ENCODE measurements at places on chromosomes 2 and 18.

DNA sequence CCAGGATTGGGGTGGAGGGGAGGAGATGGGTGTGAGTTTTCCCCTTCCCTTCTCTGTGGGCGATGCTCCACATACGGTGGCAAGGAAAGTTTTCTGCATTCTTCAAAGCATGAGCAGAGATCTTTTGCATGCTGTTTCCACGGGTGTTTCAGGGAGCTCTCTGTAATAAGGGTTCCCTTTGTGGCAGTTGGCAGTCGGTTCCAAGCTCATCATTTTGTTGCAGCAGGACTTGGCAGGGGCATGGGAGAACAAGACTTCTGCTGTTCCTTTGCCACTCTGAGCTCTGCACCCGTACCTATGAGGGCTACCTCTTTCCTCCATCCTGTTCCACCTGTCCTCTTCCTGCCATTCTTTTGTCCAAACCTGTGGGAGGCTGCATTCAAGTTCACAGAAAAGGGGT, 71.3 kb upstream of the SPRED2 start:
- no peak for DNase-seq

DNA sequence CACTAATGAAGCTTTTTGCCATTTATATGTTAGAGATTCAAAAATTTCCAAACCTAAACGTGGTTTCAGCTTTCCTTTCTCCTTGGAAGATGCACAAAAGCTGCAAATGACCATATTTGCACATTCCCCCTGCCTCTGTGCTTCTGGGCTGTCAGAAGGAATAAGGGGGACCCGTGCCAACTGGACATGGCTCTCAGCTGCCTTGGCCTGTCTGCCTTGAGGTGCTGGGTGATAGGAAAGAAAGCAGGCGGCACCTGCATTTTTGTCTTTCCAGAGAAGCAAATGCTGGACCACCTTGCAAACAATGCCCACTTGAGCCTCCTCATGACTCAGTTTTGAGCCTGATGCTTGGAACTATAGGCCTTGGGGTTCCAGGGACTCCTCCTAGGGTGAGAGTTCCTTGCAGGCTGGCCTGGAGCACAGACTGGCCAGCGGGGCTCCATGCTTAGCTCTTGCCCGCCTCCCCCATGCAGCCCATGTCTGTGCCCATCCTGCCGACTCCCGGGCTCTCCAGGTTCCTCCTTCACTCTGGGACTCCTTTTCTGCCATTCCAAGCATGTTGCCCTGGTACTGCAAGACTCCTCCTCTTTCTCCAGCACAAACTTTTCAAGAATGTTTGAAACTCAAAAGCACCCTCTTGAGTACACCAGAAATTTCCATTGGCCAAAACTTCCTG, 109.0 kb upstream of the EPAS1 start:
- DNase-seq: peak; percentile 34

- DNase-seq: no peak
Observed at GRCh38 chr2:221264318-221264717, 307.8 kb downstream of the EPHA4 start.

- DNase-seq: no peak
Observed at GRCh38 chr2:131145040-131145439, 39.9 kb downstream of the PLEKHB2 start.

DNA sequence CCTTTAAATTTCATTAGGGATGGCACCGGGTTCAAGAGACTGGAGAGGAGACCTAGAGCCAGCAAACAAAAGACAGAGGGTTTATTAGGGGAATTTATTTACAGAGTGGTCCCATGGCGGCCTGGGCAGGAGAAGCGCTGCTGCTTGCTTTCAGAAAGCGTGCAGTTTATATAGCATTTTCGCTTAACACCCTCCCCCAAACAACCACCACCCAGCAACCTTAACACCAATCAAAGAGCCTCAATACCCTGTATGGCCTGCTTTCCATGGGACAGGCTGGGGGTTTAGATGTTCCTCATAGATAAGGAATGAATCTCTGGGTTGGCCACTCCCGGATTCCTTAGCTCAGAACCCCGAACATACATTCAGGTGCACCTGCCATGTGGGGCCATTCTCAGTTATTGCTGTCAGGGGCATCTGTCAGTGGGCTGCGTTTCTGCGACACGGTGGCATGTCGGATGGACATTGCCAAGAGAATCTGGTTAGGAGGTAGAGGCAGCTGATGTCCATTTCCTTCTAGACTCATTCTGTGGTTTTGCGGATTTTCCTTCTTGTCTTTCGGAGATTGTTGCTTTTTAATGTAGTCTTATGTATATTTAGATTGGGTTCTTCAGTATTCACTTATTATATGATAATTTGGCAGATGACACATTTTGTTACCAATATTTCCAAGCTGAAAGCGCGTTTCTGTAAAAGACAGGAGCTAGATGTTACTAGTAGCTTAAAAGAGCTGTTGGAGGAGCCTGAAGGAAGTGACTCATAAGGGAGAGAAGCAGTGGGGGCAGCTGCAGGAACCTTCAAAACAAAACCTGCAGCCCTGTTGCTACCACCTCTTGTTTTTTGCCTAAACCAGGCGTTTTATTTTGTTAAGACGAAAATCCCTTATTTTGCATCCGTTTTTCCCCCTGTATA, 7.2 kb downstream of the AGAP1 start:
- DNase-seq: no peak

- no peak for DNase-seq
Observed at GRCh38 chr2:113776949-113777348, 20.5 kb upstream of the SLC35F5 start.

DNA sequence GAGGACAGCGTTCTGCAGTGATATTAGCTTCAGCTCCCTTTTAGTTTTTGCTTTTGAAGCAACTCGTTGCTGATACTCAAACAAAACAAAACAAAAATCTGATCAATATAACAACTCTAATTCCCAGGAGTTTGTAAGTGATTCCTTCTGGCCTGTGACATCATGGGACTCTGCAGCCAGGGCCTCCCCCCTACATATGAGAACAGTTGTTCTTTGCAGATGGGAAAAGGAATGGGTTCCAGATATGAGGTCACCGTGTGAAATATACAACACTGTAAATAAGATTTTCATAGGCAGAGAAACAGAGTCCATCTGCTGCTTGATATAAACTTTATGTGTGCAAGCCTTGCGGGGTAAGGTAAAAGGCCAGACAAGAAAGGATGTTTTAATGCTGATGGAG, 56.7 kb downstream of the DIS3L2 start:
- DNase-seq: no peak

- no peak for DNase-seq
Observed at GRCh38 chr2:46534589-46534988, 55.2 kb downstream of the TMEM247 start.

- no peak for DNase-seq
Observed at GRCh38 chr2:824954-825353, 125.7 kb upstream of the SNTG2 start.

DNA sequence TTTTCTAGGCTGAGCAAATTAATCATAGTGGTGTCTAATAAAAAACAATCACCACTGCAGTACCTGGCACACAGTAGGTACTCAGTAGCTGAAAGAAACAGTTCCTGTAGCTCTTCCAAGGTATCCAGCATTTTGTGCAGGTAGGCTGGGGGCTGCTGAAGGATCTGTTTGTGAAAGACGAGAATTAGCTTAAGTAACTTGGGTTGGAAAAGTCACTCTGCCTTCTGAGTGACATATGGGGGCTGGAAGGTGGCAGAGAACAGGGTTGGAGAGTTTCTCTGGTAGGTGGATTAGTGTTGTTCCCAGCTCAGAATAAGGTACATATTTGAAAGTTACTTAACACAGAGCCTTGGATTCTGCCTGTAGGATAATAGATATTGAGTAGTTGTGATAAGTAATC, 72.8 kb downstream of the FMNL2 start:
- no peak for DNase-seq

- no peak for DNase-seq
Observed at GRCh38 chr2:123906361-123906760, 118.7 kb upstream of the CNTNAP5 start.

- DNase-seq: no peak
Observed at GRCh38 chr2:66987733-66988132, 409.4 kb upstream of the ETAA1 start.

GRCh38 chr2:224946895-224947294, 95.4 kb downstream of the DOCK10 start:
- no peak for DNase-seq

DNA sequence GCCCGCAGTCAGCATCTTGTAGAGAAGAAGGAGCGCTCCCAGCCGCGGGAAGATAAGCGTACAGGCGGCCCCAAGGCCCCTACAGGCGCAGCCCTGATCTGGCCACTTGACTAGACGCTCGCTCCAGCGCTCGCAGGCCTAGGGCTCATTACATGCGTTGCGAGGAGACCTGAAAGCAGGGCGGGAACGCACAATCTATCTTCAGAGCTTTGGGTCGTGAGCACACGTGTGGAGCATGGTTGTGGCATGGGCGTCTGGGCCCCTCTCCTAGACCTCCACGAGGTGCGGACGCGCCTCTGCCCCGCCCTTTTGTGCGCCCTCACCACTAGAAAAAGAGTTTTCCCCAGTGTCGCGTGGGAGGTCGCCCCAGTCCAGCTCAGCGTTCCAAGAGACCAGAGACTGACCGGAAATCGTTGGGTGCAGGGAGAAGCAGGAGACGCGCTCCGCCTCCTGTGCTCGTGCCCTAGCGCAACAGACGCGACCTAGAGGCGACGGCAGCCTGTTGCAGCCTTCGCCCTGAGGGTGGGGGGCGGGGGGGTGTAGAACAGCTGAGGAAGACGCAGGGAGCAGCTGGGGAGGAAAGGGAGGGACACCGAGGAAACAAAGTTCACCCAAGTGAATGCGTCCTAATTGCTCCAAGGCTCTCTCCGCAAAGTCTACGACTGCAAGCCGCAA, 12.6 kb downstream of the NR4A2 start:
- peak; percentile 61 for DNase-seq

DNA sequence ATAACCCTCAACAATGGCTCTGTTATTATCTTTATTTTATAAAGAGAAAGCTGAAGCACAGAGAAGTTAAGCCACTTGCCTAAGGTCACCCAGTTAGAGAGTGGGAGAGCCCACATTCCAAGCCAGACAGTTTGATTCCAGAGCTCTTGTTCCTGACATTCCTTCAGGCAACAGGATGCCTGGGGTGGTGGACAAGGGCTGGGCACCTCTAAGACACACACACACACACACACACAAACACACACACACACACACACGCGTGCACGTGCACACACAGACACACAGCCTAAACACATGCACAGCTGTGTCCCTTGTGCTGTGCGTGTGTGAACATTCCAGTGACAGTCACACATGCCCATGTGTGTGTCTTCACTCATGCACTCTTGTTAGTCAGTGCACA, 26.4 kb downstream of the CELF4 start:
- no peak for DNase-seq

- DNase-seq: no peak
Observed at GRCh38 chr2:54088191-54088634, 27.2 kb upstream of the ACYP2 start.

DNA sequence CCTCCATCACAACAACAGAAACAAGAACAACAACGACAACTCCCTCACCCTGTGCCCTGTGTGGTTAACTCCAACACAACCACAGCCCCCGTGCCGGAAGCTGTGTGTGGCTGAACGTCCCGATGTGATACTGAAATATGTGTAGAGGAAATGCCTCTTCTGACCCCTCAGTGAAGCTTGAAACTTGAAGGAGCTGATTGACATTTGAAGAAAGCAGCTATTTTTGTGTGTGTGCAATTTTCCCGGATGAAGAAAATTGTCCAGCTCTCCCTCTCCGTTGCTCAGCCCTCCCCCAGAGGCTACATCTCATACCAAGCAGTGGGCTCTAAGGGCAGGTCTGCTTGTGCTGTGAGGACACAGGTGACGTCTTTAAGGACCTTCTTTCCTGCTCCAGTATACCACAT, 173.8 kb downstream of the ICOS start:
- DNase-seq: no peak

DNA sequence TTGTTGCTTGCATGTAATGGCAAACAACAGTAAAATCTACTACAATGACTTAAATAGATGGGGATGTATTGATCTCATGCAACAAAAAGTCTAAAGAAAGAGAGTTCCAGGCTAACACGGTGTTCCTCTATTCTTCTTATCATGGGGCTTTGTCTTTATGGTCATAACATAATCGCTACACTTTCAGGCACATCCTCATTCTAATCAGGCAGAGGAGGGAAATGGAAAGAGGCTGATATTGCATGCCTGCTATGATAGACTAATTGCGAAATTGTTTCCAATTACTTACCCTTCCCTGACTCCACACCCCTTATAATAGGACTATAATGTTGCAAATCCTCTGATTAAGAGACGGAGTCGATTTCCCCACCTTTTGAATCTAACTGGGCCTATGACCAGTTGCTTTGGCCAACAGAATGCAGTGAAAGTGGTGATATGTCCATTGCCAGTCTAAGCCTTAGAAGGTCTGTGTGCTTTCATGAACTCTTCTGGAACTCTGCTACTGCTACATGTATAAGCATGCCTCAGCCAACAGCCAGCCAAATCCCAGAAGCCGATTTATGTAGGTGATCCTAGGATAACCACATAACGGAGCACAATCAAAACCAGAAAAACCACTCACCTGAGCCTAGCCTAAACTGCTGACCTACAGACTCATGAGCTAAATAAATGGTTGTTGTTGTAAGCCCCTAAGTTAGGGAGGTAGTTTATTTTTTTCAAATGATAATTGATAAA, 180.3 kb upstream of the TACR1 start:
- DNase-seq: no peak

DNA sequence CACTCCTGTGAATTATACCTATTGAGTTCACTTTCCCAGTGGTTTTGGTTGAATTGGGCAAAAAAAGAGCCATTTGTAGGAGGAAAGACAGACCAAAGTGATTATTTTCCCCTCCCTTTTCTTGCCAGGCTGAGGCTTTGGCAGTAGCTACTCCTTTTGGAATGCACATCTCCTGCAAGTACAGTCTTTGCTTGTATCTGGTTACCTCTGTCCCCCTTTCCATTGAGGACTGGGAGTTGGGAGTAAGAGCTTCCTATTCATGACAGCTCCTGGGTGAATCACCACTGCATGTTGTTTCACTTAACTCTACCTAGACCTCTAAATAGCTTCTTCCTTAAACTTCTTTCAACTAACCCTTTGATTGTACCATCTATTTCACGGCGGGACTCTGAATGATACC, 695.3 kb upstream of the ZNF804A start:
- no peak for DNase-seq

- DNase-seq: no peak
Observed at GRCh38 chr2:101030866-101031554, 28.9 kb downstream of the RPL31 start.

DNA sequence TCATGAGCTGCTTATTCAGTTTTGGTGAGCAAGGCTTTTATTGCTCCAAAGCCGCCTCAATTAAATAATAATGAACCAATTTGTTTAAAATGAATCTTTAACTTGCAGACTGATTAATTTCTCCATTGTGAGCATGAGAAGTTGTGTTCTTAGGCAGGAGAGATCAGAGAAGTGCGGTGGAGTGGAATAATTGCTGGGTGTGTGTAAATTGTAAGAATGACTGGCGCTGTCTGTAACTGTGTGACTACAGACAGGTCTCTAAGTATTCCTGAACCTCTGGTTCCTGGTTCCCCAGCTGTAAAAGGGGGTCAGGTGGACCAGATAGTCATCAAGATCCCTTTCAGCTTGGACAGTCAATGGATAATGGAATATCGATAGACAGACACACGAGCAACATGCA, 98.0 kb upstream of the EFEMP1 start:
- DNase-seq: no peak

All from ecto neural progenitor cell (in vitro differentiated cells).